AG09309 (cell line): ENCODE measurements at places on chromosomes 11 and 22.

DNA sequence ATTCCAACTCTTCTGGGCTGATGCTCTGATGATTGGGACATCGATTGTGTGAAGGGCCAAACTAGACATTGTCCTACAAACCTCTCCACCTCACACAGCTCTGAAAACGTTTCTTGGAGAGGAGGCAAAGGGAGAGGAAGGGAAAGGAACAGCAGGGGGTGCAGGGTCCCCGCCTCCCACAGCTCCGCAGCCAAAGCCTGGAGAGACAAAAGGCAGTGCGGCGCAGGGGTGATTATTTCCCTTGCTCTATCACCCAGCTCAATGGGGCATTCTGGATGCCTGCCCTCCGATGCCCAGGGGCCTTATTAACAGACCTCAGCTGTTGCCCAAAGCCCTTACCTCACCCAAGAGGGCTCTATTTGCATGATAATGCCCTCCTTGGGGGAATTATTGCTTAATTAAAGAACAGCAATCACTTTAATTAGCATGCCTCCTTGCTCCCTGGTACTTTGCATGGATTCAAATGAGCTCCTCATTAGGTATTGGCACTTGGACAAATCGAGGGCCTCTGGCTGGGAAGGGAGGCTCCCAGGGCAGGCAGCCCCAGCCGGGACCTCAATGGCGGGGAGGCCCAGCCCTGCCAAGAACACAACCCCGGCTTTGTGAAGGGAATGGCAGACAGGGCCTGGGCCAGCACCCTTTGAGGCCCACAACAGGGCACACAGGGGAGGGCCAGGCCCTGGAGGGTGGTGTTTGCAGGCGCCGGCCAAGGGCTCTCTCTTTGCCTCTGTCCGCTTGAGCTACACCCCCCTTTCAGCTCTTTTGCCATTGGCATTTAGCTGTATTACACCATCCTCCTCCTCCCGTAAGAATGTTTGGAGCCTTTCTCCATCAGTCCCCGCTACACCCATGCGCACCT lies 19.8 kb upstream of the CDON start:
- DNase-seq, result no peak

DNA sequence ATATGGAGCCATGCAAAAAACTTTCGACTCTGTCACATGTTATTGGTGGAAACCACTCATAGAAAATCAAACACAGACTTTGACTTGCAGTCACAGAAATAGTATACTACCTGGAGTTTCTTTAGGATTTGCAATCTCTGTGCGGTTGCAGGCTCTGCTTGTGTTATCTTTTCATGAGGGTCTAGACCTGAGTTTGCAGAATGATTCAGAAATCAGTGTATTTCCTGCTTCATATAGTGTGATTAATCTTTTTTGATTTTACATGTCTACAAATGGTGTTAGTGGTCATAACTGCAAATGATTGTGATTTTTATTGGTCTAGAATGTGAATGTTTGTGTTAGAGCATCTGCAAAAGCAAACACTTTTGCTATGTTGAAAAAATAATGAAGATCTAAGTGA lies 690.2 kb downstream of the NTM start:
- DNase-seq, result no peak

DNA sequence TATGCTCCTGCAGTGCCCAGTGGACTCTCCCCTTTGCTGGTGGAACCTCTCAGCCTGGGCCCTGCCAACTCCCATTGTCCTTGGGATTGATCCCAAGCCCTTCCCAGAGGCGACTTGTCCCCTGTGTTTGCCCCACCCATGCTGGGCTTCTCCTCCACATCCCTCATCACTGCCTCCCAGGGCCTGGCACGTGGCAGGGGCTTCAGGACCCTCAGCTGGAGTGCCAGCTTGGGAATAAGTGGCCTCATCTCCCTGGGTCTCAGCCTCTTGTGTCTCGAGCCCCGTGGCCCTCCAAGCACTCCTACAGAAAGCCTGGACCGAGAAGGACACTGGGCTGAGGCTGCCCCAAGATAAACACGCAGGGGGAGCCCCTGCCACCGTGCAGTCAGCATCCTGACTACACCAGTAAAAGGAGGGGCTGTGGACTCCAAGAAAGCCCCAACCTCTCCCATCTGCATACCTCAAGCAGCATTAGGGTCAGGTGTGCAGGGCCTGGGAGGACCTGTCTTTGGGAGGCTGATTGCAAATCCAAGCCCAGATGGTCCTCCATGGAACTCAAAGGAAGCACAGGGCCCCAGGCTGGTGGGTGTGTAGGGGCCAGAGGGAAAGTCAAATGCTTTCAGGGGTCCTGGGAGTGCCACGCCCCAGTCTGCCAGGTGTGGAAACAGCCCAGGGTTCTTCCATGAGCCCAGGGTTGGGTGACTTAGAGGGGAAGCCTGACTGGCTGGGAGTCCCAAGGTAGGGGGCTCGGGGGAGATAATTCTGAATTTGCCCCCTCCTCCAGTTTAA lies 9.5 kb upstream of the GNAZ start:
- DNase-seq, result no peak

- DNase-seq, result no peak
Measured at GRCh38 chr22:11628651-11629511, 3899.1 kb upstream of the OR11H1 start.

- no peak for DNase-seq
Measured at GRCh38 chr11:22798901-22799300, 30.7 kb downstream of the SVIP start.
